Stimulated activated CD4-positive, alpha-beta T cell treated with anti-CD3 and anti-CD28 coated beads, Interleukin-15, amount 100 ng/mL, for 1 hour (primary cell): ENCODE measurements at places on chromosomes 7 and 10.

GRCh38 chr10:6278519-6279120 is 75.9 kb downstream of the PFKFB3 start:
- DNase-seq: no peak

DNA sequence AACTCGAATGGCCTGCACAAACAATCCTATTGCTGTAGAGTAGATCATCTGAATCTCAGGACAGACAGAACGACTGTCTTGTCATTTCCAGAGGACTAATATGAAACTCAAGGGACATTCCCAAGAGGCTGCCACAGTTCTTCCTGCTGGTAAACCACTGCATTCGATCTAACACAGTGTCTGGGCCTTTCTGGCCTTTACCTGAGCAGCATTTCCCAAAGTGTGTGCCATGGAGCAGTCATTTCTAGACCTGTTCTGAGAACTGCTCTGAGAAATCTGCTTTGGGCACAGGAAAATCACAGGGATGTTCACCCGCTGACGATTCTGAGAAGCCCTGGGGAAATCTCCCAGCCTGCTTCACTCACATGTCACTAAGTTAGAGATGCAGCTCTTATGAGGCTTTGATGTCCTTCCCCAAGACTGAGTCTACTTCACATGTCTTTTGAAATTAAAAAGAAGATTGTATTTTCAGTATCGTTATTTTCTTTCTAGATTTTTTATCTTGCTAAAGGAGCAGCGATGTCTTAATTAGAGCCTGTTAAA is 18.4 kb downstream of the GPNMB start:
- no peak for DNase-seq

DNA sequence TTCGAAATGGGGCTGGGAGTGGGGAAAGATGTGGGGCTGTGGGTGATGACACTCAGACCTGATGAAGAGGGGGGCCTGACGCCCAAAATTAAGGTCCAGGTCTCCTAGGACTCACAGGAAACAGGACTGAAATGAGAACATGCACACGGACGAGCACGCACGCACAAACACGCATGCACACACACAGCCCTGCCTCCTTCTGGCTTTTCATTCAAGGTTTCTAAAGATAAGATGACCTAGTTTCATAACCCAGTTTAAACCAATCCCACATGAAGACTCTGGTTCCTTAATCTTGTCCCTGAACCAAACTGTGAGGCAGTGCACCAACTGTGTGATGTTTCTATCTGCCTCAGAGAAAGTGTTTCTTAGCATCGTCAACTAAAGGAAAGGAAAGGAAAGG is 162.0 kb downstream of the DGKI start:
- DNase-seq: no peak

DNA sequence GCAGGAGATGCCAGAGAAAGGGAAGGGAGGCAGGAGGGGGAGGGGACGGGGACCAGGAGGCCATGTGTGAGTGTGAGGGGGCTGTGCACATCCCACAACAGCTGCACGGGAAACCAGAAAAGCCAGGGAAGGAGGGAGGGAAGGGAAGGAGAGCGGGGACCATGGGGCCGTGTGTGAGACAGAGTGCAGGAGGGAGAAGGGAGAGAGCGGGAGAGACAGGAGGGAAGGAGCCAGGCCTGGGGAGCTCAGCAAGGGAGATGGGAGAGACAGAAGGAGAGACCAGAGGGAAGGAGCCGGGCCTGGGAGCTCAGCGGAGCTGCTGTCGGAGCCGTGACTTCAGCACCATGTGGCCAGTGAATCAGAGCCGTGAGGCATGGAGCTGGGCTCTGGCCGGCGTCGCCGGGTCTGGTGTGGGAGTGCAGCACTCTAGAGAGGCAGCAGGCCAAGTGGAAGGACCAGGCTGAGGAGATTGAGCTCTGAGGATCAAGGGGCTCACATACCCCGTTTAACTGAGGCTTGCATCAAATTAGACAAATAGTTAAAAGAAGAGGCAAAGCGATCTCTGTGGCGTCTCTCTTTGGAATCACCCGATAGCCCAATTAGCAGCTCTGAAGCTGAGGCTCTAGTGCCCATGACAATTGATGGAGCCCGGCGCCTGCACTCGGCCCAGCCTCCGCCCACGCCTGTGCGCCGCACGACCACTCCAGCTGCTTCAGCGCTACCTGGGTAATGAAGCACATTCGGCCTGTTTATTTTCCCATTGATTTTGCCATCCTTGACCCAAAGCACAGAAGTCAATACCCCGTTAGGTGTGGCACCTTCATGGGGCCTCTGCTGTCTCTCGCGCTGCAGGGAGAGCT is 150.4 kb downstream of the MAD1L1 start:
- no peak for DNase-seq

- no peak for DNase-seq
Measured at GRCh38 chr7:37187179-37187578, 261.5 kb downstream of the ELMO1 start.

- no peak for DNase-seq
Measured at GRCh38 chr7:105450177-105450861, 61.6 kb upstream of the SRPK2 start.

DNA sequence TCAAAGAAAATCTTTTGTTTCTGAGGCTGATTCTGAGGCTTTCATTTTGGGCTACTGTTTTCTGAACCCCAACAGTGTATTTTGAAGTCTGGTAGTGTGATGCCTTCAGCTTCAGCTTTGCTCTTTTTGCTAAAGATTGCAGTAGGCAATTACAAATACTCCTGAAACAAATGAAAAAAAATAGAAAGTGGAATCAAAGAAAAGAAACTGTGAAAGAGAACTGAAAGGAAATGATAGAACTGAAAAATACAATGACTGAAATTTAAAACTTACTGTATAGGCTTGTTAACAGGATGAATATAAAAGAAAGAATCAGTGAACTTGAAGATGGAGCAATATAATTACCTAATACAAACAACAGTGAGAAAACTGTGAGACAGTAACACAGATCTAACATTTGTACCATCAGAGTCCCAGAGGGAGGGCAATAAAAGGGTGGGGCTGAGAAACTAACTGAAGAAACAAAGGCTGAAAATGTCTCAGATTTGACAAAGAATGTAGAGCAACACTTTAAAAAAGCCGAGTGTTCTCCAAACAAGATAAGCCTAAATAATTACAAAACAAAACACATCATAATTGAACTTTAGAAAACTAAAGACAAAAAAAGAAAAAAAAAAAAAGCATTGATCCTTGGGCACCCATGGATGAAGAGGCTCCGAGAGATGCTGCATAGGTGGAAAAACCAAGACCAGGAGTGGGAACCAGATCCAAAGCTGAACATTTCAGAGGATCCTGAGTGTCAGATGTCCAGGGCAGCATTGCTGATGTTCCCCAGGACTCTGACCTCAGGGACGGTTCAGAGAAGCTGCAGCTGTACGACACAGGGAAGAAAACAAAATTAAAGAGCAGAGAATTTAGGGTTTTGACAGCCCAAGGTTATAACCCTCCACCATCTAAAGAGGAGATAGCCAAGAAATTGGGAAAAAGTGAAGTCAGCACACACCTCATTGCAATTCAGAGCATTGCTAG is 223.2 kb upstream of the IGFBP3 start:
- no peak for DNase-seq

GRCh38 chr10:128062881-128063563 is 63.2 kb downstream of the MKI67 start:
- DNase-seq: no peak
